ENCODE measurements at places on chromosomes 2 and 18.

DNA sequence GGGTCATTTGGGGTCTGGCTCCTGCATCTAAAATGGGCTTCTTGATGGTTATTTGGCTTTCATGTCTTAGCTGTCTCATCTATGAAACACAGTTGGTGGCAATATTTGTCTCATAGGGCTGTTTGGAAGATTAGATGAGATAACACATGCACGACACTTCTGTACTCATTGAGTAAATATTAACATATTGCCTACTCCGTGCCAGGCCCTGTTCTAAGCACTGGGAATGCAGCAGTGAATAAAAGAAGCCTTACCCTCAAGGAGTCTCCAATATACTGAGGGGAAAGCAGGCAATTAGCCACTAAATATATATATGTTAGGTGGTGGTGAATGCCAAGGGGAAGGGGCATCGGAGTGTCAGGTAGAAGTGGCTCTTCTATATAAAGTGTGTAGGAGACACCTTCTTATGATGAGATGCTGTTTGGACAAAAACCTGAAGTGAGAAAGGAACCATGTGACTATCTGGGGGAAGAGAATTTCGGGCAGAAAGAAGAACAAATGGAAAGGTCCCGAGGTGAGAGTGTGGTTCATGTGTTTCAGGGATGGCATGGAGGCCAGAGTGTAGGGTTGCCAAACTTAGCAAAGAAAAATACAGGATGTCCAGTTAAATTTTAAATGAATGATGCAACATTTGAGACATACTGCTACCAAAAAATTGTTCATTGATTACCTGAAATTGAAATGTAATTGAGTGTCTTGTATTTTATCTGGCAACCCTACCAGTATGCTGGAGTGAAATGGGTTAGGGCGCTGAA, 11.8 kb downstream of the SLC3A1 start:
- DNase-seq = no peak

DNA sequence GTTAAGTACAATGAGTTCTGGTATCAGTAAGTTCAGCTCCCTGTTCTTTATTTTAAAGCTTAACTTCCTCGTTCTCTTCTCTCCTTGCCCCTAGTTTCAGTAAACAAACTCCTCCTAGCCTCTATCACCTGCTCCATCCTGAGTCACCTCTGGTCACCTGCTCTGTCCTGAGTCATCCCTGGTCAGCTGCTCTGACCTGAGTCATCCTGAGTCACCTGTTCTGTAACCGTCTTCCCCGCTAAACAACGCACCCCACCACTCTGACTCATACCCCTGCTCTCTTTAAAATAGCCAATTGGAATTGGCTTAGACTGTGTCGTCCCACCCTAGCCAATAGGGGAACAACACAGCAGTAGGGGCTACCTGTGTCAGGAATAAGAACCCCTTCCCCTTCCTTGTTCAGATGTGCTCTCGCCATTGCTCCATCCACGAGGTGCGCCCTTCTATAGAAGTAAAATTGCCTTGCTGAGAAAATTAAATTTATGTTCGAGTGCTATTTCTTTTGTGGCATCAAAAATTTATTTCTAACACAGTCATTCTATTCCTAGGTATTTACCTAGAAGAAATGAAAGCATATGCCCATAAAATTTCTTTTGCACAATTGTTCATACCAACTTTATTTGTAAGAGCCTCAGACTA, 24.9 kb upstream of the RMND5A start:
- DNase-seq = no peak

DNA sequence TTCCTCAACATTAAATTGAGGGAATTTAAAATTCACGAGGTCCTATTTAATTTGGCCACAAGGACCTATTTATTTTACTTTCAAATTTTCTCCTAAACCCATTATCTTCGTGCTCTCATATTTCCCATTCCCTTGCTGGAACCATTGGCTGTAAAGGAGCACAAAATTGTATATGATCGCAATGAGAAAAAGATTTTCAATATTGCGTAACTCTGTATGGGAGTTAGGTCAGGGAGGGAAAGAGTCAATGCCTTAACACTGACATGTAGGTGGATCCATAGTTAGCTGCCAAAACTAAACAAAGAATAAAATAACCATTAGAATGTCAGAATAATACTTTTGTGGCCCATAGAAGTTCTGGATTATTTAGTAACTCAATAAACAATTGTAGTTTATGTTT, 40.6 kb upstream of the ZC3H15 start:
- DNase-seq = no peak

- DNase-seq = no peak
These were observed 64.1 kb downstream of the FBXO15 start for GRCh38 chr18:74083557-74083952.

GRCh38 chr18:8424917-8425725, 184.1 kb upstream of the RAB12 start:
- DNase-seq = no peak

All from left ventricle myocardium inferior (tissue), 1 donor.